NCI-H82 (cell line): ENCODE measurements at places on chromosomes 16 and 17.

- DNase-seq, result no peak
Measured at GRCh38 chr17:77230436-77230830, 89.7 kb downstream of the SEC14L1 start.

GRCh38 chr17:63369233-63369632 is 76.9 kb downstream of the CYB561 start:
- no peak for DNase-seq

- no peak for DNase-seq
Measured at GRCh38 chr17:15381707-15382106, 40.3 kb upstream of the TEKT3 start.

GRCh38 chr16:642189-643049 is 791 bp downstream of the MCRIP2 start:
- peak; percentile 45 for DNase-seq

- DNase-seq, result no peak
Measured at GRCh38 chr17:45091778-45092425, 30.8 kb downstream of the NMT1 start.

DNA sequence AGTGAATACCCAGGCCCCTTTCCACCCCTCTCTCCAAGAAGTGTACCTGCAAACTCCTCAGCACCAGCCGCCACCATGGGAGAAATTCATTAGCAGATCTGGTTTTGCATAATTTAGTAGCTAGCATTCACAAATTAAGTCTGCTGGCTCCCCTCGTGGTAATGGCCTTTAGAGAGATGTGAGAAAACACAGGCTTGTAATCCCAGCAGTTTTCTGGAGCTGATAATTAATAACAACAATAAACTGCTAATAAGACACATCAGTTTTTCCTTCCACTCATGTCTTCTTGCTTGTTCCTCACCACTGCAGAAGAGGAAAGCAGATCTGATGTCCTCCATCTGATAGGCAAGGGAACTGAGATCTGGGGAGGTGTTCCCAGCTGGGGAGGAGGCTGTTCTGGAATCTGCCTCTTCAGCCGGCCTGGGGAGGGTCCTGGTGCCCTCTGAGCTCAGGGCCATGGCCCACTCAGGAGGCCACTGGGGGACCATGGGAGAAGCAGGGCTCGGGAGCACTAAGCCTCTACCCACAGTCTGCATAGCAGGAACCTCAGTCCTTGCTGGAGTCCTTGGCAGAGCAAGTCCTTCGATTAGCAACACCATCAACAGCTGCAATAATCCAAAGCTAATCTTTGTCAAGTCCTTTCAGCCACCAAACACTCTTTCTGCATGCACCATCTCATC is 74.2 kb upstream of the DNAJA2 start:
- no peak for DNase-seq

DNA sequence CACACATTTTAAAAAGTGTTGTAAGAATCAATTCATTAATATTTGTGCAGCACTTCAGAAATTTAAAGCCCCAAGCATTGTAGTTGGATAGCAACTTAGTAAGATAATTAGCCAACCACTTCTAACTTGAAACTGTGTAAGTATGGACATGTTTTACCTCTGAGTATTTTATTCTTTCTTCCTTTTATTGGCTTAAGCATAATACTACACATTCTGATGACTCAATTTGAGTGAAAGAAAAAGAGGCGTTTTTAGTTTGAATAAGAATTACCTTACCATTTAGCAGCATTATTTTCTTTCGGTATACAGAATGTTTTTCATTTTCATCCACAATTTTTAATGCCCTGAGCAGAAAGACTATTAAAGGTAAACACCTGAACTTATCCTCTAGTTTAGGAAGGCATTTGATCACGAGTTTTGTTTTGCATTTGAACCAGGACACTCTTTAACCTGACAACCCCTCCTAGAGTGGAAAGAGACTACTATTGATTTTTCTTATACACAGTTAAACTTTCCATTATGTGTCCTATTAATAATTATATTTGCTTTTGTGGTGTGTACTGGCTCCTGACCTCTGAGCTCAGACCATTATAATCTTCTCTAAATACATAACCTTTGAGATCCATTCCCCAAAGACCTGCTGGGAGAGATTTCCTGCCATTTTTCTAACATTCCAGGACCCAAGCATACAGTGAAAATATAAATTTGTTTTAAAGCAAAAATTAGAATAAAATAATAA is 9.2 kb downstream of the NACA2 start:
- DNase-seq, result no peak

DNA sequence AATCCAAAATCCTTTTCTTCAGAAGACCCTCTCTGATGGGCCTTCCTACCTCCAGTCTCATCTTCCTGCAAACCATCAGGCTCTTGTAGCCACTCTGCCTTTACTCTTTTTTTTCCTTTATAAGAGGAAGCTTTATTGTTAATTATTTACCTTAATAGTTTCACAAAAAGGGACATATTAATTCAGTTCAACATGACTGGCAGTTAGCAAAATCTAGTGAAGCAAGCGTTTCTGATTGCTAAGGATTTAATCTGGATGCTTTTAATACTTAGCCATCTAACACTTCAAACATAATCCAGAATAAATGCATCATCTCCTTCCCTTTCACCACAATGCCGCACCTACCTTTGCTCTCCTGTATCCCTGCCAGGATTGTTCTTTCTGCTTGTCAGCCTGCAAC is 62.0 kb downstream of the SPACA3 start:
- DNase-seq, result no peak

DNA sequence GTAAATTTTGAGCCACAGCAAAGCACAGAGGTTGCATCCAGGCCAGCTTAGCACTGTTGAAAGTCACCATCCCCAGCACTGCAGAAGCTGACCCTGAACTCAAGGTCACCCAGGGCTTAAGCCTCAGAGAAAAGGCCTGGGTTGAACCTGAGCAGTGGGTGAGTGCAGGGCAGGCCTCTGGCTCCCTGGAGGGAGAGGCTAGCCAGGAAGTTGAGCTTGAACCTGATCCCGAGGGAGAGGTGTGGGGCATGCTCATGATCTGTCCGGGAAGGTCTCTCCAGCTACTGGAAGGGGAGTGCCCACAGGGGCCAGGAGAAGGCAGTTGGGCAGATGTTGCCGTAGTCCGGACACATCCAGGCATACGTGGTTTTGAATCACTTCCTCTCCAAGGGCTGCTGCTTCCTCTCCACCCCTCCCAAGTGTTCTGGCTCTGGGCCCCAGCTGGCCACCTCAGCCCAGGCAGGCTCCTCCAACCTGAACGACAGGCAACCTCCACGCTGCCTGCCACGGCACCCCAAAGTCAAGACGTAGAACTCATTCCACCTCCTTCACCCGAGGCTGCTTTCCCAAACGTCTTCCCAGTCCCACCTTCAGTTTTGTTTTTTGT is 18.4 kb downstream of the CARHSP1 start:
- DNase-seq, result peak; percentile 28

DNA sequence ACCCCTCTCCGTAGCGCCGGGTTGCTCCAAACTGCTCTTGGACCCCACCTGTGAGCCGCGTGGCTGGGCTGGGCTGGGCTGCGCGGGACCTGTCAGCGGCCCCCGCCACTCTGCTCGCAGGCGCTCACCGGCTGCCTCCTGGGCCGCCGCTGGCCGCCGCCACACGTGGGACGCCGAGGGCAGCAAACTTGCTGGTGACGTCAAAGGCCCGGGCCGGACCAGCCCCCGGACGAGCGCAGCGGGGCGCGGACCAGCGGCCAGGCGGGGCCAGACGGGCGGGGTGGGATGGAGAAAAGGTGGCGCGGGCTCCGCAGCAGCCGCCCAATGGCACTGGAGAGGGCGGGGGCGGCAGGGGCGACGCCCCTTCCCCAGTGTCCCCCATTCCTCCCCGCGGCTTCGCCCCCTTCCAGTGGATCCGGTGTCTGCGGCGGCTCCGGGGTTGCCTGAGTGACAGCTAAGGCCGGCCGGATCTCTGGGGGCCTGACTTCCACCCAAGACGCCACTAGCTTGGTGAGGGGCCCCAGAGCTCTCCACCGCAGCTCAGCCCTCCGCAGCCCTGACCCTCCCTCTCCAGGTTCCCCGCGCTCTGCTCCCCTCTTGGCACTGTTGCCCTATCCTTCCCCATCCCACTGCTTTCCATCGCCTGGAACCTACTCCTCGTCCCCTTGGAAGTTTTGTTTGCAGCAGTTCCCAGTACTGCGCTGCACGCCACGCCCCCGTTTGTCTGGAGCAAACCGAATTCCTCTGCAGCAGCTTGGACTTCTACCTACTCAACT is at the start of gene HS3ST3A1:
Gene HS3ST3A1, minus strand, starts transcription at position 154 of the 776 bp plus-strand sequence. CDS start 800 bp downstream, outside the sequence.
- no peak for DNase-seq

DNA sequence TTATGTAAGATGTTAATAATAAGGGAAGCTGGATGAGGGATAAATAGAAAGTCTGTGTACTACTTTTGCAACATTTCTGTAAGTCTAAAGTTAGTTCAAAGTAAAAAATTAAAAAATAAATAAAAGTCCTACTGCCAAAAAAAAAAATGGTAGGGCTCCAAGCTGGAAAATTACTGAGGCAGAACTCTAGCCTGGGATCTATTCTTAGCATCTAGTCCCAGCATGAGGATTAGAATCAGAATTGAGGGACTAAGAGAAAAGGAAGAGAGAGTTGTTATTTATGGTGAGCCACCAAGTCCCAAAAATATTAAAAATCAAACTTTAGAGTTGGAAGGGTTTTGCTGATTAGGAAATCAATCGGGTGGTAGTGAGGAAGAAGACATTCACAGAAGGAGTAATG is 110.3 kb downstream of the CYB561 start:
- no peak for DNase-seq

DNA sequence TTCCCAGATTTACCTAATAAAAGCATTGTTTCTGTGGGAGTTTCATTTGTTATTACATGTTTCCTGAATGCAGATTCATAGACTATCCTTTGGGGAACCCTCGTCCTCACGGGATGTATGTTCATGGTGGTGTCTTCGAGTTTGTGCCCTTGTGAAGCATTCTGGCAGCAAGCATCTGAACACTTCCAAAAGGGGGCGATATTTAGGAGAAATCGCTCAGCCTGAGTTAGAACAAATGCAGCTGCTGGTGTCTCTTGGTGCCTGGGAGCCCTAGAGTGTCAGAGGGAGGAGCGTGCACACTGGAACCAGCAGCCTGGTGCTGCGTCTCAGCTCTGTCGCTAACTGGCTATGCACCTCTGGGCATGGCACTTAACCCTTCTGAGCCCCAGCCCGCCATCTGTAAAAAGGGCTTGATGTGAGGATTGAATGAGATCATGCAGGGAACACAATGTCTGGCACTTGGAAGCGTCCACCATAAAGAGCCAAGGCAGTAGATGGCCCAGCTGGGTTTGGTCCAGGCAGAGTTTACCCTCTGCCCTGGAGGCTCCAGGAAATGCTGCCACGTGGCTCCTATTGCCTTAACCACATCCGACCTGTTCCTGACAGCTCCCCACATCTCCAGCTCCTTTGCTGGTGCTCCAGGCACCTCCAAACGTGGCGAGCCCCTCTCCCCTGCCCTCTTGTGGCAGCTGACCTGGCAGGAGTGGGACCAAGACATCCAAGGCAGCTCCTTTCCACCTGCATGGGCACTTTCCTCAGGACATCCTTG is 25.0 kb upstream of the C16orf78 start:
- DNase-seq, result peak; percentile 31

GRCh38 chr16:56311208-56312027 is 113.9 kb downstream of the AMFR start:
- DNase-seq, result peak; percentile 11

DNA sequence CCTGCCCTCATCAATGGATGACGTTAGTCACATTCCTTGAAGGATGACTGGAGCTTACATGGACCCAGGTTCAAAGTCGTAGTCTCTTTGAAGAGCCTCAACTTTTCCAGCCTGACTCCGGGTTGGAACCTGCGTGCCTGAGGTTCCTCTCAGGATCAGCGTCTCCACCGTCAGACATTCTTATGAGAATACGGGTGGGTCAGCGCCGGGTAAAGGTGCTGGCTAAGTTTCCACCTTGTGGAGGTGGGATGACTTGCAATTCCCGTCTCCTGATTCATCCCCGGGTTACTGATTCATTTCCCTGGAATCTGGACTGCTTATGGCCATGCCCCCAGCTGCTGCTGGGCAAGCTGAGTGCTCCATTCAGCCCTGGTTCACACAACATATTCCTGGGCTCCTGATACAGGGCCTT is 38.9 kb upstream of the CMIP start:
- DNase-seq, result peak; percentile 34

DNA sequence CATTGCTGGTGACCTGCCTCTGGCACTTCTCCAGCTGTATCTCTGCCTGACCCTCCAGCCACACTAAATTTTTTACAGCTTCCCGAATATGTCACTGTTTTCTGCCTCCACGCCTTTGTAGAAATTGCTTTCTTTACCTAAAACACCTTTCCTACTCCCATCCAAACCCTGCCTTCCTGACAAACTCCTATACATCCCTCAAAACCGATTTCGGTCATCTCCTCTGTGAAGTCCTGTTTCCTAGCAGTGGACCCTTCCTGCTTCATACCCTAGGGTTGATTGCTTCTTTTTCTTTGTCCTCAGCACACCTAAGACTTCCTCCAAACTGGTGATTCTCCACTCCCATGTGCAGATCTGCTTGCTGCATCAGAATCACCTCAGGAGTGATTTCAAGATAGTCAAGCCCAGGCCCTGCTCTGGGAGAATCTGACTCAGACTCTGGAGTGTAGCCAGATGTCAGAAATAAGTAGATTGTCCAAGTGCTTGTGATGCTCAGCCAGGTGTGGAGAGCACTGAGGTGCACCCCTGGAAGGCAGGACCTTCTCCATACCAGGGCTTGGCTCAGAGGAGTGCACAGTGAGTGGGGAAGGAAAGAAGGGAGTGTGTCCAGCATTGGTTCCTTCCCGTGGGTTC is 184.2 kb downstream of the COPRS start:
- DNase-seq, result no peak

DNA sequence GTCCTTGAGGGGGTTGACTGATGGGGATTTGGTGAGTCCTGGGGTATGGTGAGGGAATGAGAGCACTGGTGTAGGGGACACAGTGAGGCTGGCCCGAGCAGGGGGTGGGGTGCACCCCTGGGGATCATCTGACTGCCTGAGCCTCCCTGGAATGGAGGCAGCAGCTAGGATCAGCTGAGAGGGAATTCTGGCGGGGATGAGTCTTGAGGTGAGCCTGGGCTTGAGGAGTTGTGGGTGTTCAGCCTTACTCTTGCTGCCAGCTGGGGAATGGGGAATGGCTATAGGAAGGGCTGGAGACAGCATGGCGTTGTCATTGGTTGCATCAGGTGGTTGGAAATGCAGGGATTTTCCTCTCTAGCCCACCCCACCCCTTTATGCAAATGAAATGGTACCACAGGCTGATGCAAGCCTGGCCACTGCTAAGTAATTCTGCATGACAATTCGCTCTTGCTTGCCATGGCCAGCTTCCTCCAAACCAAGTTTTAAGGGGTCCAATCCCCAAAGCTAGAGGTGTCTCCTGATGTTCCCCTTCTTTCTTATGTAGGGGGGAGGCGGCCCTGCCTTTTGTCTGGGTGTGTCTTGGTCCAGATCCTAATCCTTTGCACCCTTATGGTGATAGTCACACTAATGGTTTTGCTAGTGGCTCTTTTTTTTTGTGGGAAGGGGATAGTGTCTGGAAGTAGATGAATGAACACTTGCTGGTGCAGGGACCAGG is 7.5 kb downstream of the NFE2L1 start:
- DNase-seq, result peak; percentile 59

- peak; percentile 77 for DNase-seq
Measured at GRCh38 chr17:77378318-77379064, 237.7 kb downstream of the SEC14L1 start.

GRCh38 chr17:34220045-34220751 is 34.9 kb upstream of the CCL2 start:
- DNase-seq, result no peak
